ENCODE measurements at places on chromosomes 11 and 22. TPM values are rescaled to one million over a fixed set of nuclear protein-coding genes. Genes with fewer than 3 reads are reported as not detected.

SYT13 gene
- total RNA-seq: 0.36 TPM

FOLR2 gene
- total RNA-seq: 27.7 TPM

LRRC4C gene
- total RNA-seq: 1.9 TPM

LRRN4CL gene
- total RNA-seq: 24.5 TPM

POGLUT3 gene
- total RNA-seq: 49.0 TPM
